ENCODE measurements at places on chromosomes 1 and 21. TPM values are rescaled to one million over a fixed set of nuclear protein-coding genes. Genes with fewer than 3 reads are reported as not detected.

- peak; percentile 83 for DNase-seq
These were observed 16.8 kb upstream of the MARK1 start for GRCh38 chr1:220511179-220511578.

DNA sequence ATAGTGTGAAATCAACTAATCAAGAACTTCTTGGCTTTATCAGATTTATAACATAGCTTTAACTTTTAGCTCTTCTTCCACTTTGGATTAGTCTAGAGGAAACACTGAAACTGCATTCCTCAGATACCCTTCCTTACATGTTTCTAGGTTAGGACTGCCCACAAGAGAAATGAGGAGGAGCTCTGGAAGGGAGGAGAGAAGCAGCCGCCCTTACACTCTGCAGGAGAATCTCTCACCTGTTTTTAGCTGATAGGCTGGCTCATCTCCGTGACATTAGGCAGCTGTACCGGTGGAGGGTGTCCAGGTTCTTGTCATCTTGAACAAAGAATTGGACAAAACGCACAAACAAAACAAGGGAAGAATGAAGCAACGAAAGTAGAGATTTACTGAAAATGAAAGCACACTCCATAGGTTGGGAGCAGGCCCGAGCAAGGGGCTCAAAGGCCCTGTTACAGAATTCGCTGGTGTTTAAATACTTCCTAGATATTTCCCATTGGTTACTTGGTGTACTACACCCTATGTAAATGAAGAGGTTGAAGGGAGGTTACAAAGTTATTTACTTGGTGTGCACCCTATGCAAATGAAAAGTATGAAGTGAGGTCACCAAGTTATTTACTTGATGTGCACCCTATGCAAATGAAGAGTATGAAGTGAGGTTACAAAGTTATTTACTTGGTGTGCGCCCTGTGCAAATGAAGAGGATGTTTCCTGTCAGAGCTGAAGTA is 524.9 kb upstream of the CHRM3 start:
- no peak for DNase-seq

Gene SPRR2E
- polyA plus RNA-seq: 6.7 TPM

Gene DNAJC28
- 0.91 TPM for polyA plus RNA-seq

Gene ACTA1
- polyA plus RNA-seq: 0.05 TPM

DNA sequence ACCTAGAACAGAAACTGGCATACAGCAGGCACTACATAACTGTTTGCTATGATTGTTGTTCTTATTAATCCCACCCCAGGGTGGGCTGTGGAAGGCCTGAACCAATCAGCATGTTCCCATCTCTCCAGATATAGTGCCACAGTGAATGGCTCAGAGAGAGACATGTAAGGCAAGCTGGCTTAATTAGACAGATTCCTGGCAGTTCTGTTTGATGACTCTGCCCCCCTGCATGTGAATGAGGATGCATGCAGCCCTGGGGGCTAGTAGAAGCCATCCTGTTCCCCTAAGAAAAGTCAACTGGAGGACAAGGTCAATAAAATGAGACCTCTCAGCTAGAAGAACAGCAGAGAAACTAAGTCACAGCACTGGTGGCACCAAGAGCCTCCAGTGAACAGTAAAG is 130.3 kb downstream of the GLIS1 start:
- DNase-seq: no peak

- no peak for DNase-seq
These were observed 10.0 kb downstream of the TTF2 start for GRCh38 chr1:117070124-117070523.

Gene PRR9
- polyA plus RNA-seq: 2.6 TPM

Gene WDR64
- not detected for polyA plus RNA-seq

Gene TMEM222
- 23.7 TPM for polyA plus RNA-seq

DNA sequence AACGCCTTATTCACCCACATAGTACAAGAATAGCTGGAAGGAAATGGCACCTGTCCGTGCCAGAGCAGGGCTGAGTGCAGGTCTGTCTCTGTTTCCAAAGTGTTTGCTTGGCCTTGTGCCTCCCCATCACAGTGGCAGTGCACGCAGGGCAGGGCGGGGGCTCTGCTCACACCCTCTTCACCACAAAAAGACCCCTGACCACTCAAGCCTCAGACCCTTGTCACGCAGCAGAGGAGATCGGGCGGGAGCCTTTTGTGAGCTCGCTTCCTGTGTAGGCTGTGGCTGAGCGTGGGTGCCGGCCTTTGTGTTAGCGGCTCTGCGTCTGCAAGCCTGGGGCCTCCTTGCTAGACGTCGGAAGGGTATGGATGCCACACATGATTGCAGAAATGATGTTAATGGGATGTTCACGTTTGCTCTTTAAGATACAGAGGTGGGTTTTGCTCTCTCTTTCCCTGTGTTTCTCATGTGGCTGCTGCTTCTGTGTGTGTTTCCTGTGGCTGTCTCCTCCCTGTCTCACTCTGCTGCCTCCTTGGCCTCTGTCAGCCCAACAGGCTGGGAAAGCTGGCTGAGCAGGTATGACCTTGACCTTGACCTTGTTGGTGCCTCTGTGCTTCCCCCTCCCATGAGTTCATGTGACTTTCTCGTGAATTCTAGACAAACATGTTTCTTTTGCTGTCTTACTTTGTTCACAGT is 45.4 kb downstream of the S100B start:
- DNase-seq: no peak

Gene PPIE
- 60.6 TPM for polyA plus RNA-seq

GRCh38 chr1:211625040-211625439 is 46.1 kb upstream of the SLC30A1 start:
- DNase-seq: no peak

DNA sequence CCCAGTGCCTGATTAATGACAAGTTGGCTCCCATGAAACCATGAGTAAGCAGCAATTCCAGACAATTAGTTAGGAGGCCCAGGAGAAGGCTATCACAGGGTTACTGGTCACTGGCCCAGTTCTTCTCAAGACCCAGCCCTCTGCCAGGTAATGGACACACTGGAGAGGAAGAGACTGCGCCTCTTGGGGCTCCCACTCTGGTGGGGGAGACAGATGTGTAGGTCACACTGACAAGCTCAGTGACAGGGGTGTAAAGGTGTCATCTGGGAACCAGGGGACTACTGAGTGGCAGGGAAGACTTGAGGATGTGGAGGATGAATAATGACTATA is 4.9 kb downstream of the HPCA start:
- no peak for DNase-seq

DNA sequence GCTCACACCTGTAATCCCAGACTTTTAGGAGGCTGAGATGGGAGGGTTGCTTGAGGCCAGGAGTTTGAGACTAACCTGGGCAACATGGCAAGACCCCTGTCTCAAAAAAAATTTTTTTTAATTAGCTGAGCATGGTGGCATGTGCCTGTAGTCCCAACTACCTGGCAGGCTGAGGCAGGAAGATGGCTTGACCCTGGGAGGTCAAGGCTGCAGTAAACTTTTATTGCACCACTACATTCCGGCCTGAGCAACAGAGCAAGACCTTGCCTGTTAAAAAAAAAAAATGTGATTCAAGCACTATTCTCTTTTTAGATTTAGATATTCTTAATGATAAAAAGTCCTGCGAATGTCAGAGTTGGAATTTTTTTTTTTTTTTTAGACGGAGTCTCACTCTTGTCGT is 102.5 kb upstream of the L1TD1 start:
- no peak for DNase-seq

DNA sequence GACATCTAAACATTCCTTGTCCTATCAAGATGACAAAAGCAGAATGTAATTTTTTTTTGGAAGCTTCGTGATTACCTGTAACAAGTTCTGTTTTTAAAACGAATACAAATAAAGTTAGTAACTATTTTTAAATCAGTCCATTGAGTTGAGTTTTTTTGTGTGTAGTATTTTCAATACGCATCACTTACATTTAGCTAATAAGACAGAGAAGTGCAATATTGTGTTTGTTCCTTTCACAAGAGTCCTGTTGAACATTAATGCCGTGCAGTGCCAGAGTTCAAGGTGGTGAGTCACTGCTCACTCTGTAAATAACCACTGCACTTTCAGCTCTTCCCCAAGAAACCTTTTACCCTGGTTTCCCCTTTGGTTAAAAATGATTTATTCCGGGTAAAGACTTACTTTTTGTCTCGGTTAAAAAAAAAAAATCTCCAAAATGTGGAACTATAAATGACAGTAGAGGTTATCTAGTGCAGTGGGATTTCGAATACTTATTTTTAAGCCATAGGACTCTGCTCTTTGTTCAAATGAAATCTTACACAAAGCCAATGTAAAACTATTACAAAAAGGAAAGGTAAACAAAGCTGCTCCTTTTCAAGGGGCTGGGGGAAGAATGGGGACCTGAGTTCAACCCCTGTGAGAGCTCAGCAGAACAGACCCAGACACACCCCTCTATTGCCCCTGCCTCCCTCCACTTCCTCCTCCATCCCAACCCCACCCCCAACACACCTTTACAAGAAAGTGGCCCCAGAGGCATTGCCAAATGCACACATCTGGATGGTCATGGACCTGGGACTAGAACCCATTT is 14.8 kb upstream of the NCMAP start:
- no peak for DNase-seq

GRCh38 chr1:155016231-155016831 is 13.7 kb downstream of the ZBTB7B start:
- no peak for DNase-seq

- DNase-seq: no peak
These were observed 1326.5 kb downstream of the PLA2G4A start for GRCh38 chr1:188155261-188155660.

Gene F13B
- not detected for polyA plus RNA-seq

- no peak for DNase-seq
These were observed 10.6 kb downstream of the FCMR start for GRCh38 chr1:206911064-206911663.

Gene AXDND1
- not detected for polyA plus RNA-seq

Gene SLC30A2
- polyA plus RNA-seq: not detected

DNA sequence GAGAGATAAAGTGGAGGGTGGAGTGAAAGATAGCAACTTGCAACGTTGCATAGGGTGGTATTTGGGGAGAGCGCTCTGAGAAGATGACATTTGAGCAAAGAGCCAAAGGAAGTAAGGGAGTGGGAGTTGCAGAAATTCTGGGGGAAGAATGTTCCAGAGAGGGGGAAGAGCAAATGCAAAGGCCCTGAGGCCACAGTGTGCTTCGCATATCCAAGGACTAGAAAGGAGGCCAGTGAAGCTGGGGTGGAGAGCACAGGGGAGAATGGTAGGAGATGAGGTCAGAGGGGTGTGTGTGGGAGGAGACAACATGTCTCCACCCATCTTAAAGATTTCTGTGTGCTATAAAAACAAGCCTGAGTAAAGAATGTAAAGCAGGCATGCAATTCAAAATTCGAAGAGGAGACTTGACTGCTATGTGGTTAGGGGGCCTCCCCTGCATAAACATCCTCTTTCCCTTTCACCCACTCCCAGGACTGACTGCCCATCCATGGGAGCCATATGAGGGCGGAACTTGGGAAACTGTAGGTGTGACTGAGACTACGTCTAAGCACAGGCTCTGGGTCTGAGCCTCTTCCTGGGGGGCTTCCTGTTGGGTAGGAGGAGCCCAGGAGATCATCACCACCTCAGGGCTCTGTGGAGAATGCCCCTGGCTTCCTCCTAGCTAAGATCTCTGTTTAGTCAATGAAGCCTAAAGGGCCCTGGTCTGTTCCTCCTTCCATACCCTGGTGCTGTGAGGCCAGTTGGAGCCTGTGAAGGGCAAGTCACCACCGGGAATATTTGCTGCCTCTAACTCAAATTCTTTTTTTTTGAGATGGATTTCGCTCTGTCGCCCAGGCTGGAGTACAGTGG is 2.9 kb upstream of the CLIC4 start:
- DNase-seq: no peak

DNA sequence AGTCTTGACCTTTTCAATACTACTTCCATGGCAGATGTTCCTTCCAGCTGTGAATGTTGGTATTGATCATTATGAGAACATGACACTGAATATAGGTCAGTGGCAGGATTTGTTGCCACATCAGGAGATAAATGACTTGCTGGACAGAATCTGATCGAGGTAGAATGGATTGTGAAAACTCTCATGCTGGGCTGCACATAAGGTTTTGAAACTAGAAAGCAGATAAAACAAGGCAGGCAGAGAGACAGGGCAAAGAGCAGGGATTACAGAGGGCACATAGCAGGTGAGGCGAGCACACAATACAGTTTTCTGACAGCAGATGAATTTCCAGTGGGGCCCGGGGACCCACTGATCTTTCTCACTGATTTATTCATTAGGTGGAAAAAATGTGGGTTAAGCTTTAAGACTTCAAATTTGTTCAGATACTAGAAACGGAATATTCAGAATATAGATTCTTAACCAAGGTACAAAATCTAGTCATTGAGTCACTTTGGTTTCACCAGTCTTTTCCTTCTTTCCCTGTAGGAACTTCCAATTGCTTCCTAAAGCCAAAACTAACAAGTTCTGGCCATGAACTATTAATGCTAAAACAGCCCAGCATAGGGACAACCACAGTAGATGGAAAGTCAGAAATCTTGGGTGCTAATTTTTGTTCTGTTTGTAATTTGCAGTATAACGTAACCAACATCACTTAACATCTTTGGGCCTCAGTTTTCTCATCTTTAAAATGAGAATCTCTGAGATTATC is 296.0 kb upstream of the PTBP2 start:
- no peak for DNase-seq

- no peak for DNase-seq
These were observed 347.2 kb downstream of the MATN1 start for GRCh38 chr1:30376054-30376697.

- peak; percentile 1 for DNase-seq
These were observed 836 bp downstream of the CDC7 start for GRCh38 chr1:91501523-91501851.

DNA sequence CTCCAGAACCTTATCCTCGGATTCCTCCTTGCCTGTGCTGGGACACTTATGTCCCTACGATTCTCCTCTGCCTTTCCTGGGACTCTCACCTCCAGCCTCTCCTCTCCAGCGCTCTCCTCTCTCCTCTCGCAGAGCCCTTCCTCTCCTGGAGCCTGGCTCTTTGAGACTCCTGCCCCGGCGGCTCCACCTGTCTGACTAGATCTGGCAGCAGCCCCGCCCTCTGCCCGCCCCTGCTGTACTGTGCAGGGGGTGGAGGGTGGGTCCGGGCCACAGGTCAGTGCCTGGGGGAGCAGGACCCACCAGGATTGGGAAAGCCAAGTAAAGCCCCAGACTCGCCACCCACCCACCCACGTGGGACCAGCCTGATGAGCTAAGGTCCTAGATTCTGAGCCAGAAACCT is 1.6 kb downstream of the ELOVL1 start:
- DNase-seq: no peak

Gene SPATA6
- 1.7 TPM for polyA plus RNA-seq

Gene RXFP4
- polyA plus RNA-seq: not detected

- DNase-seq: no peak
These were observed 63.8 kb upstream of the PRRC2C start for GRCh38 chr1:171421413-171422020.

DNA sequence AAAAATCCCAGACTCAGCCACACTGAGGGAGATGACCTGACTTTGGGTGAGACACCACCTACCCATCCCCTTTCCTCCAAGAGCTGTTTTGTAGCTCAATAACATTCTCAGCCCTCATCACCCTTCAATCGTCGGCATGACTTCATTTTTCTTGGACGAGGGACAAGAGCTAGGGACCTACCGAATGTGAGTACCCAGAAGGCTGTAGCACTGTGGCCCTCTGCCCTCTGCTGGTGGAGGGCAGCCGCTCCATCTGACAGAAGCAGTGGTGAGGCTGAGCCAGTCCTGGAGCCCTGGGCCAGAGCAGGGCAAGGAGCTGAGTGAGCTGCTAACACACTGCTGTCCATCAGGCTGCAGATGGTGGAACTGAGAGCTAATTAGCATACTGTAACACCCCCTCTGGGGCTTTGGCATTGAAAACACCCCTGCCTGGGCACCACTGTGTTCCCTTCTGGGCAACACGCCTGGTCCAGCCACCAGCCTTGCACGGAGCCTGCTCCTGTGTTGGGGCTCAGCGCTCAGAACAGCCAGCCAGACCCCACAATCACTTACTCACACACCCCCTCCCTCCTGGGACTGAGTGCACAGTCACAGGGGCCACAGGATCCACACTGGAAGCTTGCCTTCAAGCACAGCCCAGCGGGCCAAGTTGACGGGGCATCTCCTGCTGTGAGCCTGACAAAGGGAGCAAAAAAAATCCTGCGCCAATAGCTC is 18.3 kb upstream of the ALPL start:
- peak; percentile 17 for DNase-seq

Measured in keratinocyte (primary cell).